ENCODE measurements at places on chromosomes 1 and 21.

GRCh38 chr1:53733447-53733931 is 5.5 kb downstream of the GLIS1 start:
- DNase-seq = no peak

DNA sequence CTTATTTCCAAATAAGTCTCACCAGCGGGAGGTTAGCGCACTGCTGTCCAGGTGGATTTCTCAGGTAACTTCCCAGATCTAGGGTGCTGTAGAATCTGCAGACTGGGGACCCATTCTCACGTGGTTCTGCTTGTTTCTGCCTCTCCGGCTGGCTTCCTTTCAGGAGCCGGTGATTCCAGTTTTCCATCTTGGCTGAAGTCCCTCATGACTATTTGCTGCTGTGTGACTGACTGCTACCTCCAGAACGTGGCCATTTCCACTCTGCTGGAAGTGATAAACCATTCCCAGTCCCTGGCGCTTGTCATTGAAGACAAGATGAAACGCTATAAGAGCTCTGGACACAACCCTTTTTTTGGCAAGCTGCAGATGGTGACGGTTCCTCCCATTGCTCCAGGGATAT is 76.0 kb downstream of the DOP1B start:
- no peak for DNase-seq

- DNase-seq = no peak
These were observed 374.0 kb downstream of the CAMTA1 start for GRCh38 chr1:7159116-7159781.

GRCh38 chr1:160076295-160076694 is 5.0 kb upstream of the KCNJ9 start:
- no peak for DNase-seq

GRCh38 chr21:29194847-29195246 is 64.4 kb downstream of the MAP3K7CL start:
- no peak for DNase-seq

- no peak for DNase-seq
These were observed 51.9 kb downstream of the SYT2 start for GRCh38 chr1:202658251-202658759.
